ENCODE measurements at places on chromosomes 5 and 9.
A peak's percentile ranks its signal among the peaks of the same experiment; 100 is the strongest.

- no peak for ATAC-seq
Measured at GRCh38 chr5:98786191-98786853, 12.9 kb downstream of the RGMB start.

DNA sequence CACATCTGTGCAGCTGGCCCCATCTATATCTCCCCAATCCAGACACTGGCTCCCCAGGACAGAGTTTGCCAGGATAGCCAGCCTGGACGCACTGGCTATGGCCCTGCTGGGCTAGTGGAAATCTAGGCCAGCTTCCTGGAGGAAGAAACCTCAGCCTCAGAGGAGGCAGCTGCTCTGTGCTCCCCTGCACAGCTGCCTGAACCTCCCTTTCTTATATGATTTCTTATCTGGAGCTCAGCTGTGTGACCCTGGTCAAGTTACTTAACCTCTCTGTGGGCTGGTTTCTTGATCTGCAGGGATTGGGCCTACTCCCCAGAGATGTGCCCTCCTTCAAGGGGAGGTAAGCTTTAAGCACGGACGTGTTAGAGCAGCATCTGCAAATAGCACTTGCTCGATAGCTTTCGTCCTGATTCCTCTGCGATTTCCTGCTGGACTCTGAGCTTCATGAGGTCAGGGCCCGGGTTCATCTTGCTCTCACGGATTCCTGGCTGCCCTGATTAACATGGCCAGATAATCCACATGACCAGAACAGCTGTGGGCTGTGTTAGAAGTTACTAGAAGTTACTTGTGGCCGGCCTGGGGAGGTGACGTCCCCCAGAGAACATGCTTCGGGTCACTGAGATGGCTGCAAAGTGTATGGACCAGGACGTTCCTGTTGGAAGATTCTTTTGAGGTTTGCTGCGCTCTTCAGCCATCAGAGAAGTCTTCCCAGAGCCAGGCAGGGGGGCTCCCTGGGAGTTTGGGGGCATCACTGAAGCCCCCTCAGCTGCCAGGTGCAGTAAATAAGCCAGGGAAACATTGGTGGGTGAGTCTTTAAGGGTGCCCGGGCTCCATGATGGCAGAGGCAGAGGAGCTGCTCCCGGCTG lies 14.5 kb downstream of the C9orf50 start:
- ATAC-seq: no peak

- no peak for ATAC-seq
Measured at GRCh38 chr9:94029932-94030317, 54.3 kb upstream of the PTPDC1 start.

DNA sequence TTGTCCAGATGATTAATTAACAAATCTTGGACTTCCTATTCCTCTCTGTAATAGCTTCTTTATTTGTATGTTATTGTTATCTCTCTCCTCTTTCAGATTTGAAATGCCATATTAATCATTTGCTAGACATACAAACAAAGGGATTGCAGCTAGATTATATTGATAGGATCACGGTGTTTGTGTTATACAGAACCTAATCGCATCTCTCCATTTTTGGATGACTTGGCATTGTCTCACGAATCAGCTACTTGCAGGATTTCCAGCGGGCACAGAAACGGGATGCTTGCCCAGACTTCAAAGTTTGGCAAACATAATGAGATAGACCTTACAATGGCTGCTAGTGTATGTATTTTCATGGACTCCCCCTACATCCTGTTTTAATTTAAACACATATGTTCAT lies 368.1 kb downstream of the TLE4 start:
- ATAC-seq: no peak

DNA sequence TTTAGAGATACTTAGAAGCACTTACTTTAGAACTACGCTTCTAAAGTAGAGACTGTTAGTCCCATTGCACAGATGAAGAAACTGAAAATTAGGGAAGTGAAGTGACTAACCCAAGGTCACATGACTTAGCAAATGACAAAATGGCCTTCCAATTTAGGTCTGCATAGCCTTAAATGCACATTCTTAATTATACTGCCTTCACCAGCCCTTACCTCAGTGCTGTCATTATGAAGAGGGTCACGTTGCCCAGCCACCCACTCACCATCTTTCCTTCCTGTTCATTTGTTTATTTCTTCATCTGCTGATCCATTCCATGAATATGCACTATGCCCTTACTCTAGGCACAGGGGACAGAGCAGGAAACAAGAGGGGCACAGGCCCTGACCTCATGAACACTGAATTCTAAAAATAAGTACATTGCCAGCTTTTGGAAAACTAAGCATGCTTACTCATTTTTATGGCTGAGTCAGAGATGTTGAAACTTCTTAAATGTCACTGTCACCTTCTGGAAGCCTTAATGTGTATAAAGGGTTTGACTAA lies 8.6 kb downstream of the HAVCR2 start:
- ATAC-seq: peak; percentile 22

DNA sequence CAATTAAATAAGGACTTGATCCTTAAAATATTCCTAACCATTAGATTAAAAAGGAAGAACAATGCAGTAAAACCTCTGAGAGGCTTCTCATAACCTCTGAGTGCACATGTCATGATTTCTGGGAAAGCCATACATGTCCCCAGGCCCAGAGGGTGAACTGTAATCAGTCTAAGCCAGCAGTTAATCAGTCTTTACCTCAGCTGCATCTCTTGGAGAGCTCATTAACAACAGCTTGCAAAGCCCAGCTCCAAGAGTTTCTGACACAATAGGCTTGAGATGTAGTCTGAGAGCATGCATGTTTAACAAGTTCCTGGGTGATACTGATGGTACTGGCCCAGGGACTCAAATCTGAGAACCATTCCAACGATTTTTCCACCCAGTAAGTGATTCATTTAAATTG lies 392.1 kb downstream of the DNAH5 start:
- ATAC-seq: peak; percentile 59

DNA sequence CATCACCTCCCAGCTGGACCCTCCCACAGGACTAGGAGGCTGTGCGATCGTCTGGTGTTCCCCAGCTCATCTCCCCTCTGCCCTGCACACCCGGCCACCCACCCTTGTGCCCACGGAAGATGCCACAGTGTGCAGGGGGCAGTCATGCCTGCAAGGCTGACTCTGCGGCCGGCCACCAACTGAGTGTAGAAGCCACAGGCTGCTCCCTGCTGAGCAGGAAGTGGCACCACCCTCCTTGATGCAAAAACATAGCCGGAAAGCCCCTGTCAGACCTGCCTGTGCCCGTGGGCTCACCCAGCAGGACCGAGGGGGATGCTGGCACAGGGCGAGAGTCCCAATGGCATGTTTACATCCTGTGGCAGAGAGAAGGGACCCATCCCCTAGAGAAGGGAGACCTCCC lies 40.3 kb upstream of the SLC12A7 start:
- no peak for ATAC-seq

GRCh38 chr9:88852794-88853193 lies 138.5 kb upstream of the S1PR3 start:
- ATAC-seq: peak; percentile 64

DNA sequence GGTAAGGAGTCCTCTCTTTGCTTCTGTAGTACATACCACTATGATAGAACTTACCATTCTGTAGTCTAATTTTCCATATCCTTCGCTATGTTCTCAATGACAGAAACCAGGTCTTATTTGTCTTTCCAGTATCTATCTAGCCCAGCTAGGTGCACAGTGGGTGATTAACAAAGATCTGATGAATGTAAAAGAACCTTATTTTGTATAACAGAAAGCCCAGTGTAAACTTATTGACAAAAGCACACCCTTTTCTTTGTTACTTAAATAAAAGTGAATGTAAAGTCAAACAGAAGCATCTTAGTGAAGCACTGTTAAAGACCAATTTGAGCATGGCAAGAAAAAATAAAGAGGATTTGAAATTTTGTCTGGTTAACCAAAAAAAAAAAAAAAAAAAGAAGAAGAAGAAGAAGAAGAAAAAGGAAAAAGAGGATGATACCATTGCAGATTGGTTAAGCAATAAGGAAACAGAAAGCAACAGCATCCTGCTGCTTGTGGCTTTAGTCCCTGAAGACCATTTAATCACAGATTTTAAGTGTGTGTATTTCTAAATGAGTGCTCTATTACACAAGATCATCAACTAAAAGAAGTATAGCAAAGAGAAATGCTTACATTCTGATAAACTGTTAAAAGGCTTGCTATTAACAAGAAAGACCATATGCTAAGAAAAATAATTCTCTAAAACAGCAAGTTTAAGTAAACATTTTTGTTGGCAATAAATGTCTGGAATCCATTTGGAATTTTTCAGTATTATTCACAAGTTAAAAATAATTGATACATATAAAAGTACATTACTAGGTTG lies 21.2 kb downstream of the MEGF9 start:
- no peak for ATAC-seq

- no peak for ATAC-seq
Measured at GRCh38 chr5:145520335-145520734, 314.8 kb downstream of the PRELID2 start.

DNA sequence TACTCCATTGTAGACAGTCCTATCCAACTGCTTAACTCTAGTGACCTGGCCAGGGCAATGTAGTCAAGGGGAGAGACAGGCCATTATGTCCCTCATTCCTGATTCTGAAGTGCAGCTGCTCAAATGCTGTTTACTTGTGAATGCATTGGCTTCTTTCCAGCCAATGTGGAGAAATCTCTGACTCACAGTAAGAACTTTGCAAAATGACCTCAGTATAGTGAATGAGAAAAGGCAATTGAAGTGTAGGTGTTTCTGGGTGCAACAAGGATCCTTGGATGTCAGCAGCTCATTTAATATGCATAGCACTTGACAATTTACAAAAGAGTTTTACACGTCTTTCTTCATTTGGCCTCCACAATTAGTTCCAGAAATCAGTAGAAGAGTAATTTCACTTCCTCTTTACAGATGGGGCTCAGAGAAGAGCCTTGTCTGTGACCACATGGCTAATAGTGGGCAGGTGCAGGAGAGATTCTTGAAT lies 367.2 kb downstream of the OSTF1 start:
- no peak for ATAC-seq

DNA sequence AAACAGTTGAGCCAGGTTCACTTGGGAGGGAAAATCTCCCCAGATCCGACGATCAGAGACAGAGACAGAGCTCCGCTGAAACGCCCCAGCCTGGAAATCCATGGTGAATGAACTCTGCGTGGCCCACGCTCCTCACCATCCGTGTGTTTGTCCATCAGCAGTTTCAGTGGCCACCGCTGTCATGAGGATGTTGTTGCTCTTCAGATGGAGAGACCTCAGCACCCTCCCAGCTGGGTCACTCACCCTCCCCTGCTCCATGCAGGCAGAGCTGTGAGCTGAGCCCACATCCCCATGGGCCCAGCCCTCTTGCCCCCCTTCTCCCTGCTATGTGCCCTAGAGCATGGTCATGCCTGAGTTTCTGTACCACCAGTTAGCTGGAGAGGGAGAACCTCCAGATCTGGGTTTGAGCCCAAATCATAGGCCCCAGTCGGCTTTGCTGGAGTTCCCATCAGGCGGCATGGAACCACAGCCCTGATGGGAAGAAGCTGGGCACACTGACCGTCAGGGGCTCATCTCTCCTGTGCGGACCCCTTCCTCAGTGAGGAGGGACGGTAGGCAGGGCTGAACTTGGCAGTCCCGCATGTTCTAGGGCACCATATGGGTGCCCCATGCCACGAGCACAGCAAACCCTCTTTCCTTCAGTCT lies 154.4 kb upstream of the COL5A1 start:
- no peak for ATAC-seq

- ATAC-seq: no peak
Measured at GRCh38 chr5:158802941-158803341, 296.8 kb downstream of the EBF1 start.

GRCh38 chr9:127128341-127129072 lies 6.1 kb upstream of the ANGPTL2 start:
- no peak for ATAC-seq

GRCh38 chr5:114317751-114318150 lies 44.1 kb upstream of the KCNN2 start:
- ATAC-seq: no peak

- ATAC-seq: no peak
Measured at GRCh38 chr5:174571662-174572397, 152.6 kb upstream of the MSX2 start.

DNA sequence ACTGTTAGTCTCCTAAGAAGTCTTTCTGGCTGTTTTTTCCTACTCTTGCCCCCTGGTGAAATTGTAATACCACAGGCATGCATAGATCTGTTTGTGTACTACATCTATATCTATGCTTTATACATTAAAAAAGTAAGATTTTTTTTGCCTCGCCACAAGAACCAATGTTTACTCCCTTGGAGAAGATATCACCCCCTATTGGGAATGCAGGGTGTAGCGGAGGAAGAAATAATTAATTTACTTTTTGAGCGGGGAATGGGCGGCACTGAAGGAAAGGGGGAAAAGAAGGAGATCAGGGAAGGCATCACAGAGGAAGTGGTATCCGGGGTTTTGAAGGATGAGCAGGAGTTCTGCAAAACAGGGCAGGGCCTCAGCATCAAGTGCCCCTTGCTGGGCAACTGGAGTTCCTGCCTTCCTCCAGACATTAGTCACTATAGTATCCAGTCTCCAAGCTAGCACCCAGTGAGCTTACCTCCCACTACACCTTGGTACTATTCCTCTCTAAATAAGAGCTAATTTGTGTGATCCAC lies 134.9 kb downstream of the GABBR2 start:
- no peak for ATAC-seq

- no peak for ATAC-seq
Measured at GRCh38 chr9:115353681-115354080, 235.7 kb upstream of the TNC start.

- no peak for ATAC-seq
Measured at GRCh38 chr9:69455311-69455710, 130.3 kb downstream of the ENTREP1 start.

GRCh38 chr9:82273121-82273520 lies 284.5 kb downstream of the SPATA31D1 start:
- ATAC-seq: no peak

- no peak for ATAC-seq
Measured at GRCh38 chr5:127031147-127031862, 947 bp upstream of the MARCHF3 start.

GRCh38 chr5:138138949-138139780 lies at the start of gene NME5:
Gene NME5 (minus strand): TSS chr5:138139428. CDS start chr5:138138780, 648 bp downstream.
- ATAC-seq: no peak

- no peak for ATAC-seq
Measured at GRCh38 chr5:144017631-144018030, 152.8 kb downstream of the YIPF5 start.

DNA sequence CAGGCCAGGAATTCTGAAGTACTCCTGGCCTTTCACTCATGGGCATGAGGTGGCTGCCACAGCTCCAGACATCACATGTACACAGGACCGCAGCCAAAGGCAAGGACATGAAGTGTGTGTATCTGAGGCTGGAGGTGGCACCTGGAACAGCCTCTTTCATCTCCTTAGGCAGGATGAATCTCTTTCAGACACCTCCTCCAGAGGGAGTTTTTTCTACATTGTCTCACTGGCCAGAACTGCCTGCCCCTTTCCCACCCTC lies 142.8 kb downstream of the BARX1 start:
- no peak for ATAC-seq

- ATAC-seq: no peak
Measured at GRCh38 chr5:54959673-54960418, 25.5 kb downstream of the ESM1 start.

DNA sequence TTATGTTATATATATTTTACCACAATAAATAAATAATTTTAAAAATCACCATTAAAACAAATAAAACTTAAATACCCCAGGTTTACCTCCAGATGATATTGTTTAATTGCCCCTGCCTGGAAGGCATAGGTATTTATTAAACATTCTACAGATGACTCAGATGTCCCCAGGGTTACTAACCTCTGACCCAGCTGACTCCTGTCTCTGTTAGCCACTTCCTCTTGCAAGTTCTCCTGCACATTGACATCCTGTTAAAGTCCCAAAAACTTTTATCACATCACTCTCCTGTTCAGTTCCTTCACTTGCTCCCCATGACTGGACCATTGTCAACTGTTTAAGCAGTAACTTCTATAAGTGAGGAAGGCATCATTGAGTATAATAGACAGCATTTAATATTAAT lies 37.0 kb upstream of the RAB3C start:
- ATAC-seq: no peak
